GM23338 (cell line): ENCODE measurements at places on chromosomes 1 and 21. TPM values are rescaled to one million over a fixed set of nuclear protein-coding genes. Genes with fewer than 3 reads are reported as not detected.

Gene PTBP2
- 43.3 and 50.2 TPM in 2 replicates for polyA plus RNA-seq

Gene KLHDC9
- polyA plus RNA-seq = 6.6 and 7.2 TPM in 2 replicates

Gene PPFIA4
- 1.3 and 2.2 TPM in 2 replicates for polyA plus RNA-seq

Gene CADM3
- polyA plus RNA-seq = 1.5 and 2.0 TPM in 2 replicates

Gene RPE65
- polyA plus RNA-seq = not detected in 2 replicates

Gene KCNH1
- not detected in 2 replicates for polyA plus RNA-seq

Gene MCOLN3
- polyA plus RNA-seq = 3.0 and 3.5 TPM in 2 replicates

Gene OR2L8
- not detected in 2 replicates for polyA plus RNA-seq

Gene ITLN2
- polyA plus RNA-seq = 7.2 and 8.0 TPM in 2 replicates

Gene EPHA8
- polyA plus RNA-seq = 2.0 and 2.3 TPM in 2 replicates

Gene SAMSN1
- 5.4 and 7.9 TPM in 2 replicates for polyA plus RNA-seq

Gene OR2T33
- 0.32 TPM in 1 of 2 replicates, not detected in the other for polyA plus RNA-seq

Gene OR2L2
- polyA plus RNA-seq = 0.05 and 0.06 TPM in 2 replicates

Gene KRTAP11-1
- not detected in 2 replicates for polyA plus RNA-seq

Gene FCRL2
- not detected in 2 replicates for polyA plus RNA-seq

Gene RGS4
- polyA plus RNA-seq = 0.24 and 0.32 TPM in 2 replicates

Gene LCE6A
- polyA plus RNA-seq = not detected in 2 replicates

Gene C8A
- polyA plus RNA-seq = not detected in 2 replicates

Gene LAD1
- 18.0 and 18.9 TPM in 2 replicates for polyA plus RNA-seq

Gene RPL22
- polyA plus RNA-seq = 818 and 851 TPM in 2 replicates

Gene RGS13
- polyA plus RNA-seq = not detected in 2 replicates

Gene HTR6
- 0.14 and 0.26 TPM in 2 replicates for polyA plus RNA-seq

Gene TTF2
- 81.1 and 84.7 TPM in 2 replicates for polyA plus RNA-seq

Gene C1orf159
- polyA plus RNA-seq = 9.6 and 9.9 TPM in 2 replicates

Gene SPRR1B
- not detected in 2 replicates for polyA plus RNA-seq

Gene DMAP1
- polyA plus RNA-seq = 27.9 and 32.6 TPM in 2 replicates

Gene RNPC3
- 36.5 and 38.2 TPM in 2 replicates for polyA plus RNA-seq

Gene EXTL1
- 0.21 and 0.37 TPM in 2 replicates for polyA plus RNA-seq

Gene MAP3K21
- 11.1 and 11.7 TPM in 2 replicates for polyA plus RNA-seq

Gene AGTRAP
- polyA plus RNA-seq = 79.0 and 79.4 TPM in 2 replicates

Gene CCDC190
- not detected in 2 replicates for polyA plus RNA-seq

Gene PLPP3
- polyA plus RNA-seq = 41.9 and 42.2 TPM in 2 replicates

Gene LCA5L
- polyA plus RNA-seq = 0.73 and 1.4 TPM in 2 replicates

Gene CRYZL1
- polyA plus RNA-seq = 30.6 and 40.5 TPM in 2 replicates

Gene CHIT1
- polyA plus RNA-seq = 0.47 and 0.85 TPM in 2 replicates

Gene CHI3L2
- polyA plus RNA-seq = 0.68 TPM in 1 of 2 replicates, not detected in the other

Gene SH3BGR
- 16.6 and 18.9 TPM in 2 replicates for polyA plus RNA-seq

Gene ARID4B
- polyA plus RNA-seq = 45.0 and 59.8 TPM in 2 replicates

Gene CELA2A
- not detected in 2 replicates for polyA plus RNA-seq
